Aorta (tissue), 5 donors: ENCODE measurements at places on chromosomes 6 and 20.

DNA sequence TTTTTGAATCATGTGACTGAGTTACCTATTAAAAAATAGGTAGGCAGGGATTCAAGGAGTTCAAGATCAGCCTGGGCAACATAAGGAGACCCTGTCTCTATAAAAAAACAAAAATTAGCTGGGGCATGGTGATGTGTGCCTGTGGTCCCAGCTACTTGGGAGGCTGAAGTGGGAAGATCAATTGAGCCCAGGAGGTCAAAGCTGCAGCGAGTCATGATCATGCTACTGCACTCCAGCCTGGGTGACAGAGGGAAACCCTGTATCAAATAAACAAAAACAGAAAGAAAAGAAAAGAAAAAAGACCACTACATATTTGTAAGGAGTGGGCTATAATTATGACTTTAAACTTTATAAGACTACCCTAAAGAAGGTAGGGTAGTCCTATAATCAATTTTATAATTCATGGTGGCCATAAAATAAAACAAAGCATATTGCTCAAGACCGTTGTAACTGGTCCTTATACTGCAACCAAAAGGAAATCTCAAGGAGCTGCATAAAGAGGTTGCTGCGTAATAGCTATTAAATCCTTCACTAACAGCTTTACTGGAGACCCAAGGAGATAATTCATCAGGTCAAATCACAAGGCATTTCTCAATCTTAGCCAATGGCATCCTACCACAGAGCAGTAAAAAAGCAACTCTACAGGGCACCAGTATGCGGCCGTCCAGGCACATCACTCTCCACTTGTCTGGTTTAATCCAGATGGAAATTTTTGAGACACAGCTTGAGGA lies 13.5 kb downstream of the PIGU start:
- no peak for DNase-seq

DNA sequence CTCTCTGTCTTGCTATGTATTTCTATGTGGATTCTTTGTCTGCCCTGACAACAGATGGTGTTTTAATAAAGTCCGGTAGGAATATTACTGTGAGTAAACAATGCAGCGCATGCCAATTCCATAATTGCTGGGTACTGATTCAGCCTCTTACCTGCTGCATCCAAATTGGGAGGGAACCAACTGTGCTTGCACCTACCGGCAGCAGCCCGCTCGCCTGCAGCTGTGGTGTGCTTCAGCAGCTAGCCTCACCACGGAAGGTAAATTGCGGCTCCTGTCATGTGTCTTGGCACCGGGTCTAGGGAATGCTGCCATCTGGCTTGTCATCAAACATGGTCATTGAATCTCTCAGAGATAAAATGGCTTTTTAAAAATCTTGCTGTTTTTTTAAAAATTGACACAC lies 704.8 kb upstream of the SLC35B3 start:
- DNase-seq: no peak

GRCh38 chr20:34979366-34980153 lies 23.9 kb downstream of the MYH7B start:
- peak; percentile 45 for DNase-seq

GRCh38 chr6:145603991-145604390 lies 131.3 kb downstream of the EPM2A start:
- DNase-seq: no peak

- no peak for DNase-seq
Observed at GRCh38 chr6:34457382-34457741, 8.5 kb upstream of the PACSIN1 start.

- DNase-seq: no peak
Observed at GRCh38 chr6:40340196-40340595, 247.0 kb downstream of the LRFN2 start.

GRCh38 chr6:169654598-169655391 lies 47.0 kb downstream of the WDR27 start:
- peak; percentile 87 for DNase-seq

- no peak for DNase-seq
Observed at GRCh38 chr6:3471711-3472110, 14.9 kb upstream of the SLC22A23 start.

- DNase-seq: no peak
Observed at GRCh38 chr6:15829156-15829555, 166.3 kb upstream of the DTNBP1 start.

DNA sequence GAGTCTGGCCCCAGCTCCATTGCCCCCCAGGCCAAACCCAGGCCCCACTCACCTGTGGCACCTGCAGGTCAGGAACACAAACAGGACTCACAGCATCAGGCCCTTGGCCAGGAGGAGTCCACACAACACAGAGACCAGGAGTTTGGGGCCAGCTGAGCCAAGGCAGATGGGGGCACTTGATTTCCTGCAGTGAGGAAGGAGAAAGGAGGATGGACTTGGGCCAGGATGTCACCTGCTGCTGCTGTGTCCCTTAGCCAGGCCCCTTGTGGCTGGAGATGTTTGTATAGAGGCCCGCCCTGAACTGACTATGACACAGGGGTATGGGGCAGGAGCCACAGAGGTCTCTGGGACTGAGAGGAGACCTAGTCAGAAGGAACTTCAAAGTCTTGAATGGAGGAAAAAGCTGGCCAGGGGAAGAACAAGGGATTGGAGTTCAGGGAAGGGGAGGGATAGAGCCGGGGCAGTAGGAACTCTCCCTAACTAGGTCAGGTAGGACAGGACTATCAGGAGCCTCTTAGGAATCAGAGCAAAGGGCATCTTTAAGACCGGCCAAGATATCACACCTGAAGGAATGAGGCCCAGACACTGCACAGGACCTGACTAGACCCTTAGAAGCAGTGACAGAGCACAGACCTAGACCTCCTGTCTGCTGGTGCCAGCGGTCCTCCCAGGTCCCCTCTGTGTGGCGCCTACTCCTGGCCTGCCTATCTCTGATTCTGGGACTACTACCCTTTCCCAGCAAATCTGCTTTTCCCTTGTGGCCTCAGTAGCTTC lies 8.8 kb upstream of the TREML2 start:
- DNase-seq: no peak

DNA sequence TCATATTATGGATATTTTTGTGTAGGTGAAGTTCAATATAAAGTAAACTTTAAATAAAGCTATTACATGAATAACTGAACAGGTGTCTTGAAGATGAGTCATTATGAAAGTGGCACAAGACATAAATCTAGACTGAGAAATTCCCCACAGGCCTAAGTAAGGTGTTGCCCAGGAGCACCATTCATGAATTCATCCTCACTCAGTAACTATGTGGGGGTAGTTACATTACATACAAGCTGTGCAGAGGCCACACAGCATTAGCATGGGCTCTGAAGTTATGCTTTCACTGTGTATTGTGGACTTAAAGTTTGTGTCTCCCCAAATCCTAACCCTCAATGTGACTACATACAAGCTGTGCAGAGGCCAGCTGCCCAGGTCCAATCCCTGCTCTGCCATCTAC lies 65.9 kb downstream of the BCAS1 start:
- DNase-seq: no peak

GRCh38 chr6:131419702-131420101 lies 153.3 kb upstream of the ARG1 start:
- DNase-seq: no peak

DNA sequence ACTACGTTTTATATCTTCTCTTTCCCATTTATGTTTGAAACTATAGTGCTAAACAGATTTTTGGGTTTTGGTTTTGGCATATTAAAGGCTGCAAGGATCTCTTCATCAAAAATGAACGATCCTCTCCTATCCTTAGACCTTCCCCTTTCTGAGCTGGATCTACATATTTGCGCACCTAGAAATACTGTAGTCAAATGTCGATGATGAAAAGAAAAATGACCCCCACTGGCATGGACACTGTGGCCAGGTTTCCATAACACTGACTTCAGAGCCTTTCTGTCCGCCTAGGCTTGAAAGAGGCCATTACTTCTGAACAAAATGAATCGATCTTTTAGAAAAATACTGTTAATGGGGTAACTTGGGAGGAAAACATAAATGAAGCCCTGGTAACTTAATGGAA lies 5.8 kb downstream of the FLRT3 start:
- DNase-seq: no peak

GRCh38 chr6:84447651-84448050 lies 220.2 kb upstream of the CEP162 start:
- DNase-seq: no peak

DNA sequence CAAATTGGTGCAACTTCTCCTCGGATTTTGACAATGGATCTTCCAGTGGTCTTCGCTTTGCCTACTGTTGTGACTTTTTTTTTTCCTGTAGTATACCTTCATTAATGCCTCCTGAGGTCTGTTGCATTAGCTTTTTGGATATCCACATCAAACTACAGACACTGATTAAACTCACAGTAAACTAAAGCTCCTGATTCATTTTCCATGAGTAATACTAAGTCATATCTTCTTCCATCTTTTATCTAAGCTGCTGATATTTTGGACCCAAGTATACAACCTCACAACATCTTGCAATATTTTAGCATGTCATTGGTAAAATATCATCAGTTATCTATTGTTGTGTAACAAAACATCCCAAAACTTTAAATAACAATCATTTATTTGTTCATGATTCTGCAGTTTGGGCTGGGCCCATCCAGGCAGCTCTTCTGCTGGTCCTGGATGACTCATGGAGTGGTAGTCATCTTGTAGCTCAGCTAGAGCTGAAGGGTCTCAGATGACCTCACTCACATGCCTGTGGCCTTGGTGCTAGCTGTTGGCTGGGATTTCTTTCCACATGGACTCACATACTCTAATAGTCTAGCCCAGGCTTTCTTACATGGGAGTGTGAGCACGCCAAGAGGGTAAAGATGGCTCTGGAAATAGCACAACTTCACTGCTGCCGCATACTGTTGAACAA lies 78.3 kb upstream of the SRSF6 start:
- DNase-seq: no peak

DNA sequence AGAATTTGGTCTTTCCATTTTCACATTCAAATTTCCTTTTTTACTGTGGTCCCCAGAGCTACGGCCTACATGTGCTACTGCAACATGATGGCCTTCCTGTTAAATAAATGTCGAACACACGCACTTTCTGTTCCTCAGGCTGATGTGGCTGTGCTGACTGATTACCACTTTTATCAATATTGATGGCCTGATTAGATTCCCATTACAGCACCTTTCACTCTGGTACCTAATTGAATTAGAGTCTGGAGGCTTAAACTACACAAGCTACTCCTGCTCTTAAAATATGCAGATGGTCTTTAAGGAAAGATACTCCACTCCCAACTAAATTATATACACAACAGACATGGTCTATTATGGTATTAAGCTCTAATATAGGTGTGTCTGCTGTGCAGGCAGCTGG lies 301.6 kb downstream of the FRK start:
- DNase-seq: no peak

GRCh38 chr6:118739696-118740353 lies 88.4 kb upstream of the CEP85L start:
- no peak for DNase-seq
